ENCODE measurements at places on chromosomes 11 and 22.

- DNase-seq = no peak
These were observed 666 bp downstream of the SLC25A18 start for GRCh38 chr22:17563936-17564391.

- no peak for DNase-seq
These were observed 2.2 kb downstream of the MCAM start for GRCh38 chr11:119314726-119315125.

DNA sequence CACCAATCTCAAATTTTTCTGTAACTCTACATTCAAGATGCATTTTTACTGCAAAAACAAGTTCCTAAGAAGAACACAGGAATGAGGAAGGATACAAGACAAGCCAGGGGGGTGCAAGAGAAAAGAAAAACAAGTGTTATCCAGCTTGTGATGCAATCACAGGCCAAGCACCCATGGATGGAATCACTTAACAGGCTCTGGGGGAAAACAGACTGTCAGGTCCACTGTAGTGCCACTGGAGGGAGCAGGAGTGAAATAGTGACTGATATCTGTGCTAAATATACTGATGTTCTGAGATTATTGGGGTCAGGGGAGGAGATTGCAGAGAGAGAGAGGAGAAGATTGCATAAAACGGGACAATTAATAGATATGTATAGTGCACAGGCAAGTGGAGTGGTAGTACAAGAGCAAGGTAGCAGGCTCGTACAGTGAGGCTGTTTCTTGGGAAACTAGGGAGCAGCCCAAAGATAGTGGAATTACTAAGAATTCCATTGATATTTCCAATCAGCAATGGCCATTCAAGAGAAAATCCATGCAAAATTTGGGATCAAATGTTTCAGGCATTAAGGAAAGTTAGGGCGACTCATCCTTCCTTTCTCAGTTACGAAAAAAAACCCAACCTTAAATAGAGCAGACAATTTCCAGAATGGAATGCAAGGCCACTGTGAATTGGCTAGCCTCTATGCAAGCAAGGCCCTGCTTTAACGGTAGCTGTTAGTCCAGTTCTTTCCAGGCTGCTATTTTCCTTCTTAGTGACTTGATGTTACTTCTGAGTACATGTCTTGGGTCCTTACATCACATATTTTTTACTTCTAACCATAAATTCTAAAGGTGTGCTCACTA, 52.2 kb upstream of the CEP126 start:
- DNase-seq = peak; percentile 41

DNA sequence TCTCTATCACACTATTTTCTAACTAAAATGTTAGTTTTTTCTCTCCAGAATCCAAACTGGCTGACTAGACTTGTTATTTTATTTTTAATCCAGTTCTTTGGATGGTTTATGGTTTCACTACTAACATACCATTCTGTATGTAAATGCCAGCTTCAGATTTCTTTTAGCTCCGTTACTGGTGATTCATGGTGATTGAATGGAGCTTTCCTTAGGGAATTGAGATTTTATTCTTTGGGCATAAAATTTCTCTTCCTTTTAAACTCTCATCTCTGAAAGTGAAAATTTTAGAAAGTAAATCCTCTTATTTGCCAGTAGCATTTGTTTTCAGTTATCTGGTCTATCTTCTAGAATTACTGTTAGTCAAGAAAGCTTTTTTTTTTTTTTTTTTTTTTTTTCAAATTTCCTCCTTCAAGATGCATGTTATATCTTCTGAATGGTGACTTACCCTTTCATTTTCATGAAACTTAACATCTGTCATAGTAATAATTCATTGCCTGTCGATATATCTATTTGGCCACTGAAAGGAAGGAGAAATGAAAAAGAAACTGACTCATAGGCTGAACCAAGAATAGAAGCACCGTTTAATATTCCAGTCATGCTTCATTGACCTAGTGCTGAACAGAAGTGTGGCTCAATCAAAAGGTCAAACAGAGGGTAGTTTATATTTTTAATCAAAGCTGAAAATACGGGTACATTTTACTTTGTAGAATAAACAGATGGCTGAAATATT, 6.4 kb downstream of the ENDOD1 start:
- no peak for DNase-seq

DNA sequence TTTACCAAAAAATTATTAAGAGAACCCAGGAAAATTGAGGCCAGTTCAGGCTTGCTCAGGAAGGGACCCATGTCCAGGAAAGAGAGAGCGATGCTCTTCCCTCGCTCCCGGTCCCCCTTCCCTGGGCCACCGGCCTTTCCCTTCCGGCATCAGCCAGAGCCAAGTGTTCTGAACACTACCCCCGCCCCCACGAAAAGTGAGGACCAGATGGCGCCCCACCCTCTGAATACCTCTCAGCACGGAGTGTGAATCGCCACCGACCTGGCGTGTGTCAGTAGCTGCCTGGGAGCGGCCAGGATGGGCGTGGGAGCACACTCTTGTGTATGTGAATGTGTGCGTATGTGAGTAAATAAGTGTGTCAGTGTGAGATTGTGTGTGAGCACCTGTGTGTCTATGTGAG, 20.2 kb downstream of the RPS6KA4 start:
- DNase-seq = no peak

DNA sequence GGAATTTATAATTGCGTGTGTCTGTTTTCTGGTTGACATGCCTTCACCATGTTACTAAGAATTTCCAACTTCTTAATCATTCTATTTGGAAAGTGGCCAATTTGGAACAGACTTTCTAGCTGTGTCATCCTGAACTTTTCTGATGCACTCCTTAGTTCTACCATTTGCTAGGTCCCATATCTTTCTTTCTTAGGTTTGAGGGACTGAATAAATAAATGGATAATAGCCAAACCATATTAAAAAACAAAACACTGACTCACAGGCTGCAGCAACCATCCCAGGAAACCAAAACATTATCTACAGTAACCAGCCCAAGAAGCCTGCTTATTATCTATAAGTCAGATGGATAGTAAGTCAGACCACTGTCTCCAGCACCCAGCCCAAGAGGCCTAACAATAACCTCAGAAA, 57.5 kb upstream of the PLET1 start:
- DNase-seq = peak; percentile 38

DNA sequence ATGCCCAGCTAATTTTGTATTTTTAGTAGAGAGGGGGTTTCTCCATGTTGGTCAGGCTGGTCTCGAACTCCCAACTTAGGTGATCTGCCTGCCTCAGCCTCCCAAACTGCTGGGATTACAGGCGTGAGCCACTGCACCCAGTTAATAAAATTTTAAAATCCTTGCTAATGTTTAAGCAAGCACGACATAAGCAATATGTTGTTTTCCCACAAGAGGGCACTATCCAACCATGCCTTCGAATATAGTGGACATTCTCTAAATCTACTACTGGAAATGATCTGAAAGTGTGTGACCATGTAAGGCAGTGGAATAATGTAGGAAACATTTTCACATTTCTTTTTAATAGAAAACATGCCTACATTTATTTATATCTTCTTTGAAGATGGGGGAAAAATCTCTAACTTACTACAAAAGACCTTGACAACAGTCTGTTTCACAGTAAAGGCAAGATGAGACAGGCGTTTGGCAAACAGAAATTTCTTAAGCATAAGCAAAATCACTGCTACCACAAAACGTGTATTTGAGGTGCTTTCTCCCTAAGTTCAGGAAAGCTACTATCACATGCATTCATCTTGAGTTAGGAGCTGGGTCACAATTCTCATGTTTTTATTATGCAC, 38.2 kb downstream of the PITPNB start:
- peak; percentile 65 for DNase-seq

DNA sequence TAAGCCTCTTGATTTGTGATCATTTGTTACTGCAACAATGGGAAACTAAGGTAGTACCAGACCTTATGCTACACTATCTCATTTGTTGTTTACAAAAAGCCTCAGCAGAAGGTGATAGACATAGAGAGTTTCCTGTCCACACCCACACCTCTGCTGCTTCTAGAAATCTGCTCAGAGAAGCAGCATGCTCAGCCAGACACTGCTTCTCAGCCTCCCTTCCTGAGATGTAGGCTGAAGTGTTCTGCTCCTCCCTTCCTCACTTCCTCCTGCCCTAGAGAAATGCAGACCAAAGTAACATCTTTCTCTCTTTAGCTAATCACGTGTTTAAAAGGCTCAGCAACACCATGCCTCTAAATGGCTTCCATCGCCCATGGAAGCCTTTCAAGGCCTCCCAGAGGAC, 88.4 kb downstream of the SLC1A2 start:
- DNase-seq = no peak

DNA sequence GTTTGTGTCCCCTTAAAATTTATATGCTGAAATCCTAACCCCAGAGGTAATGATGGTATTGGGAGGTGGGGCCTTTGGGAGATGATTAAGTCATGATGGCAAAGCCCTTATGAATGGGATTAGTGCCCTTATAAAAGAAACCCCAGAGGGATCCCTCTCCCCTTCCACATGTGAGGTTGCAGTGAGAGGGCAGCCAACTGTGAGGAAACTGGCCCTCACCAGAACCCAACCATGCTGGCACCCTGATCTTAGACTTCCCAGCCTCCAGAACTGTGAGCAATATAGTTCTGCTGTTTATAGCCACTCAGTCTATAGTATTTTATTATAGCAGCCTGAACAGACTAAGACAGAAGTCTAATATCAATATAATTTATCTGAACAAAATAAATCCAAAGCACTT, 27.1 kb upstream of the RRAS2 start:
- no peak for DNase-seq

GRCh38 chr22:30865656-30866055, 102.9 kb downstream of the MORC2 start:
- no peak for DNase-seq

GRCh38 chr22:32824531-32825312, 23.2 kb downstream of the TIMP3 start:
- DNase-seq = no peak

GRCh38 chr11:94574193-94574961, 7.2 kb downstream of the PIWIL4 start:
- no peak for DNase-seq

DNA sequence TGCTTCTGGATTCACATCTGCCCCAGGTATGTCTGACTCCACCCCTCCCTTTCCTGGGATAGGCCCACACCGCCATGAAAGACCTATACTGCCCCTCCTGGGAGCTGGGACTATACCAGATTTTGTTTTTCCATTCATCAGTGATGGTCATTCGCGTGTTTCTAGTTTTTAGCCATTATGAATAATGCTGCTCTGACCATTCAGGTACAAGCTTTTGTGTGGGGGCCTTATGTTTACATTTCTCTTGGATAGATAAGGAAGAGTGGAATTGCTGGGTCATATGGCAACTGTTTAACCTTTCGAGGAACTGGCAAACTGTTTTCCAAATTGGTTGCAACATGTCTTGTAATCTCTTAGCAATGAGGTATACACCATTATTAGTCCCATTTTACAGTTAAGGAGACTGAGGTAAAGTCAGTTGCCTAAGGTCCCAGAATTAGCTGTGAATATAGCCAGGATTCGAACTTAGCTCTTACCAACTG, 1.2 kb upstream of the TBC1D10A start:
- DNase-seq = no peak

- DNase-seq = no peak
These were observed 674.5 kb downstream of the BRD1 start for GRCh38 chr22:49152939-49153770.

- no peak for DNase-seq
These were observed 1126.3 kb upstream of the RAG2 start for GRCh38 chr11:37724315-37724714.

GRCh38 chr11:15941206-15941770, 415.1 kb downstream of the SOX6 start:
- no peak for DNase-seq
